Neural progenitor cell (in vitro differentiated cells): ENCODE measurements at places on chromosomes 13 and 19. TPM values are rescaled to one million over a fixed set of nuclear protein-coding genes. Genes with fewer than 3 reads are reported as not detected.
A peak's percentile ranks its signal among the peaks of the same experiment; 100 is the strongest.

The TLE2 gene
- total RNA-seq, result 1.1 TPM in 1 of 2 replicates, not detected in the other

The ATP1A3 gene
- total RNA-seq, result 1.6 TPM in 1 of 2 replicates, not detected in the other

The SELENOV gene
- 0.73 and 6.2 TPM in 2 replicates for total RNA-seq

The MEF2B gene
- 0.15 TPM in 1 of 2 replicates, not detected in the other for total RNA-seq

The SPC24 gene
- 56.7 and 57.1 TPM in 2 replicates for total RNA-seq

The HIF3A gene
- 6.7 and 18.0 TPM in 2 replicates for total RNA-seq

The FXYD7 gene
- 0.13 and 0.56 TPM in 2 replicates for total RNA-seq

The NRTN gene
- total RNA-seq, result 2.4 and 6.0 TPM in 2 replicates

DNA sequence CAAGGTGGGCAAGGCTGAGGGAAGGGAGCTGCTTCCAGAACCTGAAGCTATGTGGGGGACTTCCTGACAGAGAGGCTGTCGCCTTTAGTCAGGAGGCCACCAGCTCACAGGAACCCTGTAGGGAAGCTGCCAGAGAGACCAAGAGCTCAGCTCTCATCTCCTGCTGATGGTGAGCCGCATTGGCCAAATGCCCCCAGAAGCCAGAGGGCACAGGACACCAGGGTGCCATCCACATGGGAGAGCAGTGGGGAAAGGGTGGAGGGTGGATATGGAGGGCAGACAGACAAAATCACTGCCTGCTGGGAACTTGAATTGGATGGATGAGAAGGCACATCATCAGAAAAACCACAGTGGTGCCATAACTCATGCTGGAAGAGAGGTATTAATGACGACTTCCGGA, 36.0 kb downstream of the SERP2 start:
- no peak for DNase-seq

- DNase-seq, result no peak
Observed at GRCh38 chr19:51070334-51071094, 5.6 kb upstream of the KLK13 start.

DNA sequence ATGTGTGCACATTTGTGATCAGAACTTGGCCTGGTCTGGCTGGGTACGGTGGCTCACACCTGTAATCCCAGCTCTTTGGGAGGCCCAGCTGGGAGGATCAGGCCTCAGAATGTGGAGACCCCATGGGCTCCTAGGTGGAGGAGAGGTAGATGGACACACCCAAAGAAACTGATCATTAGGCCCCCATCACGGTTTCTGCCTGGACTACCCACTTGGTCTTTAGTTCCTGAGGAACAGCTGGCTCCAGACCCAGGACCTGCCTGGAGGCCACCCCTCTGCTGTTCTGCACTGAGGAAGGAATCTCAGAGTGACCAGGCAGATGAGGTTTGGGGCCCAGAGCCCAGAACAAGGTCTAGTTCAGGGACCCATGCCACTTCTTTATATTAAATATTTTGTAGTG, 1.5 kb downstream of the CBLC start:
- no peak for DNase-seq

DNA sequence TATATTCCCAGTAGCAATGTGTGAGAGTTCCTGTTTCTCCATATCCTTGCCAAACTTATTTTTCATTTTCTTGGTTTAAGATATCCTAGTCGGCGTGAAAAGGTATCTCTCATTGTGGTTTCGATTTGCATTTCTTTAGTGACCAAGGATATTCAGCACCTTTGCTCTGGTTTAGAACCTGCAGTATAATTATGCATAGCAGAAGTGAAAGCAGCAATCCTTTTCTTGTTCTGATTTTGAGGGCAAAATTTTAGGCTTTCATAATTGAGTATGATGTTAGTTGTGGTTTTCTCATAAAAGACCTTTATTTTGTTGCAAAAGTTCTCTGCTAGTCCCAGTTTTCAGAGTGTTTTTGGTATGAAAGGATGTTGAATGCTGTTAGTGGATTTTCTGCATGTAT, 491.0 kb downstream of the FGF9 start:
- no peak for DNase-seq

- DNase-seq, result peak; percentile 30
Observed at GRCh38 chr13:26785838-26786630, 25.4 kb upstream of the GPR12 start.

DNA sequence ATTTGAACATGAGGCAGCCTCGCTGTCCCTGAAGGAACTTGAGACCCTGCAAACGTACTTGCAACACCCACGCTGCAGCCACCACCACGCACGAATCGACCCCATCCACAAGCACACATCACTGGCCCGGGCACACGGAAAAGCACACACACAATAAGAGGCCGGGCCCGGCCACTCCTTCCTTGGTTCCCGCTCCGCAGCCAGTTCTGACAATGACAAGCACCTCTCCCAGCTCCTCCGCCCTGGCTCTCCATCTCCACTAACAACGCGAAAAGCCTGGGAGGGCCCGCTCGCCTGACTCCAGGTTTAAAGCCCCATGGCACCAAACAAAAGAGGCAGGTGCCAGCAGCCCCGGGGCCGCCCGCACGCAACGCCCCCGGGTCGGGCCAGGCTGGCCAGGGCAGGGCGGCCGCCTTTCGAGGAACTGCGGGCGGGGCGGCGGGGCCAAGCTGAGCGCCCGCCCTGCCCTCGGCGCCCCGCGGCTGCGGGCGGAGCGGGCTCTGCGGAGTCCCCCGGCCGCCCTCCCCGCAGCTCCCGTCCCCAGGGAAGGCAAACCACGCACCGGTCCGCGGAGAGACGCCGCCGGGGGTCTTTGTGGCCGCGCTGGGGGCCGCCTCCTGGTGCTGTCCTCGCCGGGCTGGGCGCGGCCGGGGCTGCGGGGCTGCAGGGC, 495 bp downstream of the DCLK1 start:
- DNase-seq, result peak; percentile 76

DNA sequence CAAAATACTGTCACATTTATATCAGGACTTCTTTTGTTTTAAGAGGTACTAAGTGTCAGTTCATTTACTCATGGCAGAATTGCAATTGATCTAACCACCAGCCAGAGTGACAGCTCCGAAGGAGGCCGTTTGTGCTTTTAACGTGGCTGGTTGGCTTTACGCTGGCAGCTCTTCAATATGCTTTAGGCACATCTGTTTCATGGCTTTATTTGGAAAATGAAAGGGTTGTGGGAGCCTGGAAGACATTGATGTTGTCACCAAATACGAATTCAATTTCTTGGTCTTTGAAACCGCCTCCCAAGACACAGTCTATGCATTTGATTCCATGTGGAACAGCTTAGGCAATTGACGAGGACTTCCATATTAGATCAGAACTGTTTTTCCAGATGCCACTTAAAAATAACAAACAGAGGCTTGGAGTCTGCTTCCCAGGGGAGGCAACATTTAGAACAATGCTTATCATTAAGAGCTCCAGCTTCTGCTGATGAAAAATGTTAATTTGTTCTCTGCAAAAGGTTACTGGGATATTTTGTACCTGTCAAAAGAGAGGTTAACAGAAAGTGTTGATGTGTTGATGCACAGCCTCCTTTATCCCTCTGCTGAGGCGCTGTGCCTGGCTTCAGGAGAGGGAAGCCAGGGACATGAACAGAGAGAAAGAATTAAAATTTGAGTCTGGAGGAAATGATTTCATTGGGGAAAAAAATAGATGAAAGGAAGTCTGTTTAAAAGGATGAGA, 64.0 kb upstream of the TNFRSF19 start:
- no peak for DNase-seq

GRCh38 chr19:35011091-35011689, 11.1 kb downstream of the GRAMD1A start:
- no peak for DNase-seq

- no peak for DNase-seq
Observed at GRCh38 chr19:38411041-38411712, 8.3 kb downstream of the FAM98C start.

GRCh38 chr19:45186509-45187334, 8.1 kb downstream of the BLOC1S3 start:
- DNase-seq, result no peak

GRCh38 chr19:17121736-17122293, 46.2 kb downstream of the MYO9B start:
- DNase-seq, result no peak

- DNase-seq, result no peak
Observed at GRCh38 chr19:47120470-47121067, 7.0 kb upstream of the ZC3H4 start.

DNA sequence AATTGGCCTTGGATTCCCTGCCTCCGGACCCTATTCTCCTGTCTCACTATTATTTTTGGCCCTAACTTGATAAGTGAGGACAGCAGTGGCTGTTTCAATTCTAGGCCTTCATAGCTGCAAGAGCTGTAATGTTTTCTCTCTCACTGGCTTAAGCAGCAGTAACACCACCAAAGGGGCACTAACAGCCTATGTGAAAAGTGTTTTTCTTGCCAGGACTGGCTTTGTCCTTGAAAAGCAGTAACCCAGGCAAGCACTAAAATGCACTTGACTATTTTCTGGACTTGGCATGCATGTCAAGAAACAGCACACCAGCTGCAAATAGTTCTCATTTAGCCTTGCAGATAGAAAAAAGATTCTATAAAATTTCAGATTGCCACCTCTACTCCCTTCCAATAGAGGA, 9.3 kb upstream of the FBXL3 start:
- no peak for DNase-seq

DNA sequence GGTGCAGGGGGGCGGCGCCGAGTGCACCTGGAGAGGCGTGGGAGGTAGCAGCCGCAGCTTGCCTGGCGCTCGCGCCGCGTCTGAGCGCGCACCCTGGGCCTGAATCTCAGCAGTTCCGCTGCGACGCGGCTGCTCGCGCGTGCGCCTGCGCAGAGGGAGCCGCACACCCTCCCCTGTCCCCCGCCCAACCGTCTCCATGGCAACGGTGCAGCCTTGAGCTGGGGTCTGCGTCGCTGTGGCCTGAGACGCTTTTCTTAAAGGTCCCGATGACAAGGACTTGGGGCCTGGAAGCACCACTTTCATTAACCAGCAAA, at the start of gene PNMA8B:
PNMA8B (minus strand) TSS at position 82 of the 314 bp plus-strand sequence. CDS start 402 bp downstream, outside the sequence.
- peak; percentile 100 for DNase-seq

DNA sequence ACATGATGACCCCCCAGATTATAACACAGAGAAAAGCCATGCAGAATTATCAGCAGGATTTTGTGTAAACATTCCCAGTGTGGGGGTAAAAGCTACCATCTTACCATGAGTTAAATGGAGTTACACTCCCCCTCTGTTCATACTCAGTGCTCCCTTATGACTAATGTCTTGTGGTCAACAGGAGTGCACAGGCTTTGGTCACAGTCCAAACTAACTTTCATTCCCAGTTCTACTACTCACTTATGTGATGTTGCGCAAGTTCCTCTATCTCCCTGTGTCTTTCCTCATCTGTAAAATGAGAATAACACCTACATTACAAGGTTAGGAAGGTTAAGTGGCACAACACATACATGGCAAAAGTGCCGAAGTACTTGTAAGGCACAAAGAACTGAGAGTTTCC, 277.9 kb downstream of the RBM26 start:
- DNase-seq, result no peak

GRCh38 chr19:32550666-32551065, 30.3 kb upstream of the PDCD5 start:
- no peak for DNase-seq

- peak; percentile 92 for DNase-seq
Observed at GRCh38 chr19:55605637-55606470, at the start of gene ZNF865. Gene ZNF865 (plus strand): TSS chr19:55605647. CDS start chr19:55613619, 7,972 bp downstream.

DNA sequence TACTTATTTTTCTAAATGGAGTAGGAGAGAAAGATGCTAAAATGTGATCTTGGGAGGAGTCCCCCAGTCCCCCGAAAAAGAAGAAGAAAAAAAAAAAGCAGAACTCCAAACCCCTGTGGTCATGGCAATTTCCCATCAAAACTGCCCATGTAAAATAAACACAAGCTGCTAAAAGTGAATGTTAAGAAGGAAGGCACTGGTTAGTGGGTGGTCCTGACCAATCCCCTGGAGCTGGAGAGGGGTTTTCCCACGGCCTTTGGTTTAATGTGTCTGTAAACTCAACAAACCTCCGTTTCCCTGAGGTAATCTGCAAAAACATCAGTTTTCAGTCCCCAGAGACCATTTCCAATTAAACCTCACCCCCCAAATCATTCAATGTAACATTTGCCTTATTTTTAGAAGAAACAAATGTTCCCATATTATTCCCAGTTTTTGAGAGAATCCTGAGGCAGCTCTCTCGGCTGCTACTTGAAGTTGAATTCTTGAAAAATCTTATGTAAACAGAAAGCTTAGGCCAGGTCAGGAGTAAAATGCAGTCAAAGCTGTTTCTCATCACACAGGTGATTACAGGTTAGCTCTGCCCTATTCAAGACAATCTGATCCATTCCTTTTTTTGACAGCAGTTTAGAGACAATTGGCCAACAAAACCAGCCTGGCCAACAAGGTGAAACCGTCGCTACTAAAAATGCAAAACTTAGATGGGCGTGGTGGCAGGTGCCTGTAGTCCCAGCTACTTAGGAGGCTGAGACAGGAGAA, 17.0 kb downstream of the RAB3D start:
- DNase-seq, result no peak

DNA sequence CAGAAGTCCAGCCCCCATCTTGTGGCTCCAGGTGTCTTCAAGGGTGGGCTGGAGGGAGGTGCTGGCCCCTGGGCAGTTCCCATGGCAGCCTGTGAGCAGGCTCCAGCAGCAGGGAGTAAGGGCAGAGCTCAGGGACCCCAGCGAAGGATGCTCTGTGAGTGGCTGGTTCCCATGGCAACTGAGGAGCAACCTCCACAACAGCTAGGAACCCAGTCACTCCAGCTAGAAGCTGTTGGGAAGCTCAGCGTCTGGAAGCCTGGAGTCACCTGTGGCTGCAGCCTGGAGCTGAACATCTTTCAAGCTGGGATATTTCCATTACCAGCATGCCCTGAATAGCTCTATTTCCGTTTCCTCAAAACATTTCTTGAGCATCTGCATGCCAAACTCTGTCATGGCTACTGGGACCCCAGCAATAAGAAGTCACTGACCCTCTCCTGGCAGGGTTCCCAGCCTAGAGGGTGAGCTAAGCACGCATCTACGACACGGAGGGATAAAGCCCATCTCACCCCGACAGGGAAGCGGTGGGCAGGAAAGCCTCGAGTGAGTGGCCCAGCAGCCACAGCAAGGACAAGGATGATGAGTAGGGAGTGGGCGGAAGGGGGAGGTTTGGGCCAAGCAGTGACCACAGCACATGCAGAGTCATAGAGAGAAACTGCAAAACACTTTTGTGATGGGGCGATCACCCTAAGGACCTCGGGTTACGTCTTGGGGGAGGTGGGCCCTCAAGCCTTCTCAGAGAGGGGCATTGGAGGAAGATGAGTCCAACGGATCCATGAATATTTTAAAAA, 52.6 kb downstream of the ALOX5AP start:
- DNase-seq, result no peak

GRCh38 chr13:20161275-20161950, 561 bp upstream of the GJA3 start:
- peak; percentile 53 for DNase-seq

DNA sequence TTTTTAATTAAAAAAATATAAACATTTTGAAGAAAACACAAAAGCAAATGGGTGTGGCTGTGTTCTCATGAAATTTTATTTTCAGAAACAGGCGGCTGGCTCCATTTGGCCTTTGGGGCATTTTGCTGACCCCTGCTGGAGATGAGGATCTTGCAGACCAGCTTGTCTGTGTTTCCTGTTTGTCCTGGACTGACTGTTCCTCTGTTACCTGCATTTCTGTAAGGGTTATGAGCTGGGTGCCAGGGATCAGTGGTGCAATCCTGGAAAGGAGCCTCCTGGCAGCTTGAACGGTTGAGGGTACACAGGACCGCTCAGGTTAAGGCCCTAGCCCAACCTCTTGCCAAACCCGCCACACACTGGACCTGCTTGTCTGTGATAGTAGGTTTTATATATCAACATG, 49.9 kb downstream of the ZNF787 start:
- DNase-seq, result peak; percentile 30

GRCh38 chr19:35224681-35225571, 3.6 kb downstream of the FAM187B start:
- no peak for DNase-seq

GRCh38 chr19:48252609-48253008, 3.1 kb downstream of the CARD8 start:
- DNase-seq, result no peak

GRCh38 chr13:41273831-41274441, 10.6 kb upstream of the MTRF1 start:
- DNase-seq, result no peak
